ENCODE measurements at places on chromosomes 2 and 18.

DNA sequence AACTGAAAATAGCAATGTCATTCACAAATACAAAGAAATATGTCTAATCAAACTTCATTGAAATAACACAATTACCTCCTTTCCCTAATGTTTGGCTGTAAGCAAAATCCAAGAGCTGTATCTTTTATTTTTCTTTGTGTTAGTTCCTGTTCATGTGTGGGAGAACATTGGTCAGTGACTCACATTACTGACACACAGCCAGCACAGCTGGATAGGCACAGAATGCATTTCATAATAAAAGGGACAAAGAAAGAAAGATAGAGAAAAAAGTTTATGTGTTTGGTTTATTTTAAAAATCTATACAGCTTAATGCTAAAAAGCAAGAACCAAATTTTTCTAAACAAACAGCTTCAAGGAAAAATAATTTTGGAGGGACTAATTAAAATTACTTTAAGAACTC lies 185.6 kb upstream of the COL3A1 start:
- peak; percentile 53 for DNase-seq

- DNase-seq, result no peak
Measured at GRCh38 chr2:5734859-5735520, 42.8 kb downstream of the SOX11 start.

GRCh38 chr2:170324640-170325046 lies 146.7 kb downstream of the MYO3B start:
- no peak for DNase-seq

DNA sequence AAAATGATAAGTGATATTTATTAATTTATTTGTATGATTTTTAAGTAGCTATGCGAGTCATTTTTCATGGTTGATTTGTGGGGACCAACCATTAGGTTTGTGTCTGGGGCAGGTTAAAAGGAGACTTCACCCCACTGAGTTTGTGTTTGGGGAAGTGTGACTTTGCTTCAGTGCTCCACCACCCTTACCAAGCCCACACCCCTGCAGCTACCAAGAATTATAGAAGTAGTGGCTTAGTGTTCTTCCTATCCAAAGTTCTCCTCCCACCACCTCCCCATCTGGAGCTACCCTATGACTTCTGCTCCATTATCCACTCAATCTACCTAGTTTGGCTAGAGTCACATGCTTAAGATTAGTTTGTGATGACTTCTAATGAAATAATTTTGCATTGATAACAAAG lies 182.1 kb upstream of the ZEB2 start:
- no peak for DNase-seq

- DNase-seq, result no peak
Measured at GRCh38 chr2:229927817-229928321, 5.6 kb downstream of the FBXO36 start.

DNA sequence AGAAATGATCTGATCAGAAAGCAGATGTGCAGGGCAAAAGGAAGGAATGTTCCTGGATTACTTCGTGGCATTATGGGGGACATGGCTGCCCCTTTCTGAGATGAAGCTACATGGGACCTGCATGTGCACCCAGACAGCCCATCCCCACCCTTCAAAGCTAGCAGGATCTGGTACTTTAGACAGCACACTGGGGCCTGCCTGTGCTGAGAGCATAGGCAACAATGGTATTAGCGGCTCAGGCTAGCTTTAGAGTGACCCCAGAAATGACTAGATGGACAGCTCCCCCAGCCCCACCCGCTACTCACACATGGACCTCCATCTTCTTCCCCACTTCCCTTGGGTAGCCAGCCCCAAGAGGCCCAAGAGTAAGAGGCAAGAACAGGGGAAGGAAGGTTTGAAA lies 61.5 kb upstream of the NFE2L2 start:
- DNase-seq, result no peak

GRCh38 chr2:105882341-105882740 lies 137.6 kb downstream of the NCK2 start:
- no peak for DNase-seq

GRCh38 chr2:76391678-76392077 lies 681.0 kb upstream of the GCFC2 start:
- DNase-seq, result no peak

DNA sequence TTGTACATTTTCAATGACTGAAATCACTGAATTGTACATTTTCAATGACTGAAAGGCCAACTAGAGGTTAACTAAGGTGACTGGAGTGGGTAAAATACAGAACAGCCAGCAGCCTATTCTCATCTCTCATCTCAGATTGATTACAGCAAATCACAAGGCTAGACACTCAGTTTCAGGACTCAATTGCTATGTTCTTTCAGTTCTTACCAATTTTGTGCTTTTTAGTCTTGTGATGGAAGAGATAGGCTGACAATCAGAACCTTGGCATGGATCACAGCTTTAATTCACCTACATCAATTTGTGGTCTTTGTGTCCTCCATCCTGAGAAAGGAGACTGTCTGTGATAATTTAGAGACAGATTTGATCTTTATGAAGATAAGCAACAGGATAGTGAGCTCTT lies 124.7 kb downstream of the GULP1 start:
- DNase-seq, result no peak

- DNase-seq, result no peak
Measured at GRCh38 chr18:51038110-51038509, 8.1 kb downstream of the SMAD4 start.

DNA sequence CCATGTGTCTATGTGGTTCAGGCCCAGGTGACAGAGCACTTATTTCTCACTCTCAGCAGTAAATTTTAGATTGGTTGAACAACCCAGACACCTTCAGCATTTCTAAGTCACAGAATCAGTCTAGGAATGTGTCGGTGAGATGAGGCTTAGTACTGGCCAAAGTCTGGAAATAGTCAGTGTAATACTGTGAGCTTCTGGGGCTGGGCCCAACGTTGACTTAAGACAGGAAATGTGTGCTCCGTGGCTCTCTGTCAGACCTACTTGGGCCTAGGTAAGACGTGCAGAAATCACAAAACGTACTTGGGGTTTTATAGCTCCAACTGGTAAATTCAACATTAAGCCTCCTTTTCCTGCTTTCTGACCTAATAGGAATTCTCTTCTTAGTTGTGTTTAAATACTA lies 160.3 kb upstream of the COL3A1 start:
- DNase-seq, result no peak

DNA sequence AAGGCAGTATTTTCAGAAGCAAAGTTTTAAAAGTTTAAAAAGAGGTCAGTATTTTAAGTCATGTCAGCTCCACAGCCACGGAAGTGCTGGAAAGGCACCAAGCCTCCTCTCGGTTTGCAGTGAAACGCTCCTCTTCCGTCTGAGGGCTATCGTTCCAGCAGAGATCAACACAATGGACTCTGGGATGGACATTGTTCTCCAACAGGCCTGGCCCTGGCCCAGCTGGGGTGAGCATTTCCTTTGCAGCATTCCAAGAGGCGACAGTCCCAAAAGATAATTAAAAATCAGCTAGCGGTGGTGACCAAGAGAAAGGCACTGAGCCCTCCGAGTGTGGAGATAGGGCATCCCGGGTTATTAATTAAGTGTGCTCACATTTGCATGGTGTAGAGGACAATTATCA lies 95.9 kb upstream of the LCLAT1 start:
- DNase-seq, result no peak

DNA sequence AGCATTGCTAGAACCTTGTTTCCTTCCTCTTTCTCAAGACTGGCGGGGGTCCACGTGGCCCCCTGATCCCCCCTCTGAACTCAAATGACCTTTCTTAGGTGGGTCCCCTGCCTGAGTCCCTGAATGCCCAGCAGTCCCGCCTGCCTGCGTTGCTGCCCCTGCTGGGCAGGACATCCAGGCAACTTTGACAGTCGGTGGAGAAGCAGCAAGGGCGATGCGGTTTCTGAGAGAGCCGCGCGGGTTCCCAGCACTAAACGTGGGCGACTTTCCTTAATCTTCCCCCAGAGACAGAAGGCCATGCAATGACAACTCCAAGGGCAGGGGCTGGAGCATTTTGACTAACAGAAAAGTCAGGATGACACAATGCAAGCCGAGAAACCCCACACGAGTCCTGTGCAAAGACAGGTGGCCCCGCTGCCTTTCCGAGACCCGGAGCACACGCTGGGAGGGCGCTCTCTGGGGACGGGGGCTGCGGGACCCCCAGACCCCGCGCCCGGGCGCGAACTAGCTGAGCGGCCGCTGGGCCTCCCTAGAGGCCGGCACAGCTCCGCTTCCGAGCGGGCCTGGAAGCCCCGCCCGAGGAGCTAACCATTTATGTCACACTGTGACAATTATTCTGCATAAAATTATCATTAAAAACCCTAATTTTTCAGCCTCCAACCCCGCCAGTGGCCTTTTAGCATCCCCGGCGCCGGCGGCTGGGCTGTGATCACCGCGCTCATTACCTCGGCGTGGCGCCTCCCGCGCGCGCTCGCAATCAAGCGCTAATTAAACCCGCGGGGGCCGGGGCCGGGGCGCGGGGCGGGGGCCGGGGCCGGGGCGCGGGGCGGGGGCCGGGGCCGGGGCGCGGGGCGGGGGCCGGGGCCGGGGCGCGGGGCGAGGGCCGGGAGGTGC lies 27.4 kb downstream of the ASB18 start:
- no peak for DNase-seq

DNA sequence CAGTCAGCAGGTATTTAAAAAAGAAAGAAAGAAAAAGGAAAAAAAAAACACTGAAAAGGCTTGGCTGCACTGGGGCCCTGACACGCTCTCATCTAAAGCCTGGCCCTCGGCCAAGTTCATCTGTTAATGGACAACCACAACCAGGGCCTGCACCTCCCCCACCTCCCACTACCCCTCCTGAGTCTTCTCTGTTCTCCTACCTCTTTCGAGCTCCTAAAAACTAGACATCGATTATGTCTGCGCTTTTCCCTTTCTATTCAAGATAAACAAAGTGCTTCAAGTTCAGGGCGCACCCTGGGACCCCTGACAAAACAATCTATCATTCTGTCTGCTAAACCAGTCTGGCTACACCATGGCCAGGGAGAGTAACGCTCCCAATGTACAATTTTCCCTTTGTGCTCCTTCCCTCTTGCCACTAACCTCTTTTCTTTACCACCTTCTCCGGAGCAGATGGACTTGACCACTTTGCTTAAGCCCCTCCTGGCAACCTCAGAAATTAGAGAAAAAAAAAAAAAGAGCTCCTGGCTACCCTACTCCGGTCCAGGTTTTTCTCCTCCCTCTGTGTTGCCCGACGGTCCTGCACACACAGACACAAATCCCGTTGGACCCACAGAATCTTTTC lies 22.7 kb downstream of the BCL11A start:
- peak; percentile 83 for DNase-seq

DNA sequence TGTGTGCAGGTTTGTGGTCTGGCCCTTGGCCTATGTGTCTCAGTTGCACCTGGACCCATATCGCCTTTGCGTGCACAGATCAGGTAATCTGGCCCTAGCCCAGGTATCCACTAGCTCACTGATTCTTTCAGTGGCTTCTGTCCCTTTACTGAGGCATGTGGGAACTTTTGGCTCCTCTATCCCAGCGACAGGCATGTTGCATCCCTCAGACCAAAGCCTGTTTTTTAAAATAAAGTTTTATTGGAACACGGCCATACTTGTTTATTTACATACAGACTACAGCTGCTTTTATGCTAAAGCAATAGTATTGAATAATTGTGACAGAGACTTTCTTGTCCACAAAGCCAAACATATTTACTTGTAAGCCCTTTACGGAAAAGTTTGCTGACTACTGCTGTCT lies 39.9 kb upstream of the UPP2 start:
- DNase-seq, result no peak

GRCh38 chr2:23900541-23901322 lies 26.2 kb downstream of the ATAD2B start:
- no peak for DNase-seq

GRCh38 chr2:64605991-64606478 lies 47.7 kb downstream of the SERTAD2 start:
- DNase-seq, result no peak

GRCh38 chr2:110716959-110717645 lies 15.3 kb upstream of the ACOXL start:
- no peak for DNase-seq

Data from mucosa of descending colon (tissue), 3 donors.